ENCODE measurements at places on chromosomes 6 and 20.

DNA sequence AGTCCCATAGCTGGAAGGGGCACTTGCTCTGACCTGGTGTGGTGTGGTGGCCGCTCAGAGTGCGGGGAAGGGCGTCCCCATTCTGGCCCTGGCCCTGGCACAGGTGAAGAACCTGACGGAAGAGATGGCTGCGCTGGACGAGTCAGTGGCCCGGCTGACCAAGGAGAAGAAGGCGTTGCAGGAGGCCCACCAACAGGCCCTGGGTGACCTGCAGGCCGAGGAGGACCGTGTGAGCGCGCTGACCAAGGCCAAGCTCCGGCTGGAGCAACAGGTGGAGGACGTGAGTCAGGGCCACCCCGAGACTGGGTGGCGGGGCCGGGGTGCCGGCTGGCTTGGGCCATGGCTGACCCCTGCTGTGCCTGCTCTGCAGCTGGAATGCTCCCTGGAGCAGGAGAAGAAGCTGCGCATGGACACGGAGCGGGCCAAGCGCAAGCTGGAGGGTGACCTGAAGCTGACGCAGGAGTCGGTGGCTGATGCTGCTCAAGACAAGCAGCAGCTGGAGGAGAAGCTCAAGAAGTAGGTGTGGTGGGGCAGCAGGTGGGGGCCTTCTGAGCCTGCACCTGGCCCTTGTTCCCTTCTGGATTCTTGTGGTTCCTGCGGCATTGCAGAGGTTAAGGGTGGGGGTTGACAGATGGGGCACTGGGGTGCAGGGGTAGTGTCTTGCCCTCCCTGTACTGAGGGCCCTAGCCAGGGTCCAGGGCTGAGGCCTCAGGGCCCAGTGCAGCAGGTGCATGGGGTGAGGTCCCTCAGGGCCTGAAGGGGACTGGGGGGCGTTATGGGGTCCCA is 40.8 kb downstream of the MYH7B start:
- DNase-seq, result no peak

DNA sequence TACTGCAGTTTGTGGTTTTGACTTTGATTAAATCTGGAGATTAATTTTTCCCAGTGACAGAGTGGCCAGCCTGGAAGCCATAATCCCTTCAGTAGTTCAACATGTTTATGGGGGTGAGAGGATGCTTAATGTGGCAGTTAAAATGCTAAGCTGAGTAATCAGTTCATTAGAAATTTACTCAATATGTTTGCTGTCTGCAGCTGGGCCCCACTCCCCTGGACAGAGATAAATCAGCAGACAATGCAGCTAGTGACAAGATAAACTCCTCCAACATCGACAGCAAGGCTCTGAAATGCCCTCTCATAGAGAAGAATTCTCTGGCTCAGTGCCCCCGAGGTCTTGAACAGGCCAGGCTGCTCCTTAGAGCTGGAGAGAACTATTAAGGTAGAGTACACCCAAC is 101.9 kb downstream of the LRFN2 start:
- DNase-seq, result no peak

- no peak for DNase-seq
Measured at GRCh38 chr6:29742127-29742526, 18.9 kb downstream of the HLA-F start.

GRCh38 chr20:21453690-21454089 is 56.4 kb upstream of the NKX2-4 start:
- DNase-seq, result no peak

GRCh38 chr20:13683833-13684232 is 45.1 kb upstream of the TASP1 start:
- no peak for DNase-seq

DNA sequence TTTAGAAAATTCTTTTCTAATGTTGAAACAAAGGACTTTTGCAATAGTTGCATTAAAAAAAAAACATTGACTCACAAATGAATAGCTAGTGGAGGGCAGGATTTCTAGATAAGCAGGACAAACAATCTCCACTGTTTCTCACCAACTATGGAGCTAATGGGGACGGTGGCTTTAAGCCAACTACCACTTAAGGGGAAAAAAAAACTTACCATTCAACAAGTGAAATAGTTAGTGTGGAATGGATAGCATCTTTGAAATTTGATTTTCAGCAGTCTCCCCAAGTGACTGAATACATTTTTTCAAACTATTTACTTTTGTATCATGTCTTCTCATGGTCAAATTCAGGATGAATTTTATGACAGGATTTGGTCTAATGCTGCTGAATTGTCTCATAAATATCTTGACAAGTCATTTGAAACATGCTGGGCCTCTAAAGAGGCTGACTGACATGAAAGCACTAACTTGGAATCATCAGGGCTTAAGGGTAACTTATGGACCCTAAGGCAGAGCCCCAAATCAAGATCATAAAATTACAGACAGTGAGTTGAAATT is 100.5 kb downstream of the EYA4 start:
- DNase-seq, result no peak

DNA sequence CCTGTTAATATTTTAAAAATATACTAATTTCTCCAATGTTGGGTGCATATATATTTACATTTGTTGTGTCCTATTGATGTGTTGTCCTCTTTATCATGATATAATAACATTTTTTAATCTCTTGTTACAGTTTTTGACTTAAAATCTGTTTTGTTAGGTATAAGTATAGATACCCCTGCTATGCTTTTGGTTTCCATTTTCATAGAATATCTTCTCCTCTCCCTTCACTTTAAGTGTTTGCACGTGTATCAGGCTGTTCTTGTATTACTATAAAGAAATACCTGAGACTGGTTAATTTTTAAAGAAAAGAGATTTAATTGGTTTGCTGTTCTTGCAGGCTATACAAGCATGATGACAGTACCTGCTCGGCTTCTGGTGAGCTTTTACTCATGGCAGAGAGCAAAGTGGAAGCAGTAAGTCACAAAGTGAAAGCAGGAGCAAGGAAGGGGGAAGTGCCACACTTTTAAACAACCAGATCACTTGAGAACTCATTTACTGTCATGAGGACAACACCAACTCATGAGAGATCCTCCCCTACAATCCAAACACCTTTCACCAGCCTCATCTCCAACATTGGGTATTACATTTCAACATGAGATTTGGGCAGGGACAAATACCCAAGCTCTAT is 340.5 kb upstream of the SYNCRIP start:
- no peak for DNase-seq

DNA sequence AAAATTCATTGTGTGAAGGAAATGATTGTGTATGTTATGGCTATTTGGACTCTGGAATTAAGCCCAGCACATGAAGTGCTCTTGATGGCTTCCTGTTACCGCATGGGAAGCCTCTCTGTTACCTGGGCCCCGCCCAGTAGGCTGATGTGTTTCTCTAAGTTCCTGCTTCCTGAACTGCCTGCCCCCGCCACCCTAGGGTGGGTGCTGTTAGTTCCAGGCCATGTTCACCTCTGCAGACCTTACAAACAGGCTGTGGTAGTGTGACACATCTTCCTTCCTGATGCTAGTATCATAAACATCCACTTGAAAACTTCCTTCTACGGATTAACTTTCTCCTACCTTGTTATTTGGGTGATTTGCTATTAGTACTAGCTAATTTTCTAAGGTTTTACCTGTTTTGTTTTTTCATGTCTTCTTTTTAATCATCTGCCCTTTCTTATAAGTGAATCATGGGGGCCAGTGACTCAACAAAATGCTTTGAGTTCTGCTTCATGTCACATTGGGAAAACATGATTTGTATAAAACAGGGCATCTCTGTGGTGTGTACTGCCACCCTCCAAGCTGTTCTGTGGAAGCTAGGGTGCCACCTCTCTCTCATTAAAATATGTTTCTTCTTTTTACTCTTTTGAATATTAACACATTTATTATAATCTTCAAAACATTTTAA is 40.6 kb downstream of the SH3BGRL2 start:
- peak; percentile 69 for DNase-seq

GRCh38 chr6:29631860-29632731 is 887 bp downstream of the GABBR1 start:
- DNase-seq, result peak; percentile 33

DNA sequence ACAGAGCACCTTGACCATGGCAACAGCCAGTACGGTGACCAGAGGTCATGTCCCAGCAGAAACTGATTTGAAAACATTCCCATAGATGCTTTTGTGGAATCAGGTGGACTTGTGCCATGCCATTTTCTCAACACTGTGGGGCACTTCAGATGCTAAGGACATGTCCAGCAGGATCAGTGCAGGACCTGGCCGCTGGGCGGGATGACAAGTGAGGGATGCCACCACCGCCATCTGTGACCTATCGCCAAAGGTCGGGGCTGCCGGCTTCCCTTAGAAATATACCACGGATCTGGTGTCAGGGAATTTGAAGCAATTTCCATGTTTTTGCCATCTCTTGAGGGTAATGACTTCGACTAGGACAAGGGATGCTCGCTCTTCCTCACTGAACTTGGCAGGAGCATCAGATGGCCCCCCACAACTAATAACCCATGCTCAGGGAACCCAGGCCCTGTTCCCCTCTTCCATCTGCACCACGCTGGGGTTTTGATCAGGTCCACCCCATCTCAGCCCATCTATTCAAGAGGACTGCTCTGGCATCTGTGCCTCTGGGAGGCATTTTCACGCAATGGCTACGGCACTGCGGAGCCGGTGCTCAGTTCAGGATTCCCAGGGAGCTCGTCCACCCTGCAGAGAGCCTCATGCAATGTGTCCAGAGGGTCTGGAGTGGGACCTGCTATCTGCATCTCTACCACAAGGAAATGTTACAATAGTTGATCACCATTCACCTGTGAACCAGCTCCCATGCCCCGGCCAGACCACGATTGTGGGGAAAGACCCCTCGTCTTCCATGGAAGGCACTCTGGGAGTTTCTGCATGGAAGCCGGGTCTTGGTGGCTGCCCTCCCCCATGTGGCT is 302.6 kb downstream of the TAF4 start:
- no peak for DNase-seq

GRCh38 chr6:156587071-156587470 is 190.1 kb upstream of the ARID1B start:
- DNase-seq, result no peak

GRCh38 chr6:148328876-148329555 is 13.6 kb upstream of the SASH1 start:
- DNase-seq, result no peak

GRCh38 chr6:5968817-5969734 is 37.6 kb downstream of the NRN1 start:
- DNase-seq, result peak; percentile 68

DNA sequence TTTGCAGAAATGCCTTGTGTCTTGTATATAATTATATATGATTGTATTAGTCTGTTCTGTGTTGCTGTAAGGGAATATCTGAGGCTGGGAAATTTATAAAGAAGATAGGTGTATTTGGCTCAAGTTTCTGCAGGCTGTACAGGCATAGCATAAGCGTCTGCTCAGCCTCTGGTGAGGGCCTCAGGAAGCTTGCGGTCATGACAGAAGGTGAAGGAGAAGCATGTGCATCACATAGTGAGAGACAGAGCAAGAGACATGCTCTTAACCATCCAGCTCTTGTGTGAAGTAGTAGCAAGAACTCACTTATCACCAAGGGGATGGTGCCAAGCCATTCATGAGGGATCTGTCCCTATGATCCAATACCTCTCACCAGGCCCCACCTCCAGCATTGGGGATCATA is 6.5 kb downstream of the DCBLD1 start:
- DNase-seq, result no peak

DNA sequence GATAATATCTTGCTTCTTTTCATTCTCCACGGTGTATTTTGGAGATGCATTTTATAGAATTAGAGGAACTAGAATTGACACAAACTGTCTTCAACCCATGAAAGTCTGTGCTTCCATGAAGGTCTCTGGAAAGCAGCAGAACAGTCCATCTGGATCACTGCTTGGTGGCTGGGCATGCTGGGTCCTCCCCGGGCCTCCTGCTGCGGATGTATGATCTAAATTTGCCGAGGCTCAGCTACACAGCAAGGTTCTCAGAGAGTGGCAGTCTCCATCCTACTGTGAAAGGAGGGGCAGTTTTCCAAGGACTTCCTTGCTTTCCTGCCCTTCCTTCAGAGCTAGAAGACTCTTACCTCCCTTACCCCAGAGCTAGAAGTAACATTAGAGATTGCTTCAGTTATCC is 15.1 kb downstream of the PKIG start:
- no peak for DNase-seq

- no peak for DNase-seq
Measured at GRCh38 chr6:21522143-21522747, 71.3 kb upstream of the SOX4 start.

GRCh38 chr6:168195712-168196111 is 116.7 kb upstream of the FRMD1 start:
- DNase-seq, result no peak

DNA sequence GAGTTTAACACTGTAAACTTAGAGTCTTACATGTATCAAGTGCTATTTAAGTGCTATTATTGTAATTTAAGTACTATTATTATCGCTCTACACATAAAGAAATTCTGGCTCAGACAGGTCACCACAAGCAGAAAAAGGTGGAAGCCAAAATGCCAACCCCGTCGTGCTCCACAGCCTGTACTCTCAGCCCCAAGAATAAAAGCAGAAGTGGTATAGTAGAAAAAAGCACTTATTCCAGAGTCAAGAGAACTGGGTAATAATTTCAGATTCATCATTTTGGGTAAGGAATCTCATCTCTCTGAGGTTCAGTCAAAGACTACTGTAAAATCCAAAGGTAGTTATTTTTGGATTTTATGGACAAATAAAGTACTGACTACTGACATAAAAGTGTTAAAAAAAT is 943 bp downstream of the ZUP1 start:
- DNase-seq, result no peak

- DNase-seq, result no peak
Measured at GRCh38 chr20:23129266-23129665, 43.1 kb upstream of the CD93 start.

DNA sequence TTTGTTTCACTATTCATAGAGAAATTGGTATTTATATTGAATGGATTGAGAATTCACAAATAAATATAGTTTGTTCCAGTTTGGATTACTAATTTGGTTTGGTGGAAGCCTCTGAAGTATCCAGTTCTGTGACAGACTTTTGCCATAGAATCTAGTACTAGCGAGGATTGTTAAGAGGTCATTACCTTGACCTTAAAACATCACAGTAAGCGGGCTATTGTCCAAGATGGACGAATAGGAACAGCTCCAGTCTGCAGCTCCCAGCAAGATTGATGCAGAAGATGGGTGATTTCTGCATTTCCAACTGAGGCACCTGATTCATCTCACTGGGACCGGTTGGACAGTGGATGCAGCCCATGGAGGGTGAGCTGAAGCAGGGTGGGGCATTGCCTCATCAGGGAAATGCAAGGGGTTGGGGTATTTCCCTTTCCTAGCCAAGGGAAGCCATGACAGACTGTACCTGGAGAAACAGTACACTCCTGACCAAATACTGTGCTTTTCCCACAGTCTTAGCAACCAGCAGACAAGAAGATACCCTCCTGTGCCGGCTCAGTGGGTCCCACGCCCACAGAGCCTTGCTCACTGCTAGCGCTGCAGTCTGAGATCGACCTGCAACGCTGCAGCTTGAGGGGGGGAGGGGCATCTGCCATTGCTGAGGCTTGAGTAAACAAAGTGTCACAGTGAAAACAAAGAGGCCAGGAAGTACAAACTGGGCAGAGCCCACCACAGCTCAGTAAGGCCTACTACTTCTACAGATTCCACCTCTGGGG is 66.4 kb upstream of the NEDD9 start:
- DNase-seq, result peak; percentile 79

DNA sequence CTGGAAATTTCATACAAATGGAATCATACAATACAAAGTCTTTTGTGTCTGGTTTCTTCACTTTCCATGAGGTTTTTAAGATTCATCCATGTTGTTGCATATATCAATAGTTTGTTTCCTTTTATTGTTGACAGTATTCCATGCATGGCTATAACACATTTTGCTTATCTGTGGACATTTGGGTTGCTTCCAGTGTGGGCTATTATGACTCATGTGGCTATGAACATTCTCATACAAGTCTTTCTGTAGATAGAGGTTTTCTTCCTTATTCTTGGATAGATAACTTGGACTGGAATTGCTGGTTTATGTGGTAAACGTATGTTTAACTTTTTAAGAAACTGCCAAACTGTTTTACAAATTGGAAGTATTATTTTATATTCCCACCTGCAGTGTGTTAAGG is 30.0 kb upstream of the KIF6 start:
- no peak for DNase-seq

Measured in body of pancreas (tissue), 4 donors.